ENCODE measurements at places on chromosomes 3 and 15.

DNA sequence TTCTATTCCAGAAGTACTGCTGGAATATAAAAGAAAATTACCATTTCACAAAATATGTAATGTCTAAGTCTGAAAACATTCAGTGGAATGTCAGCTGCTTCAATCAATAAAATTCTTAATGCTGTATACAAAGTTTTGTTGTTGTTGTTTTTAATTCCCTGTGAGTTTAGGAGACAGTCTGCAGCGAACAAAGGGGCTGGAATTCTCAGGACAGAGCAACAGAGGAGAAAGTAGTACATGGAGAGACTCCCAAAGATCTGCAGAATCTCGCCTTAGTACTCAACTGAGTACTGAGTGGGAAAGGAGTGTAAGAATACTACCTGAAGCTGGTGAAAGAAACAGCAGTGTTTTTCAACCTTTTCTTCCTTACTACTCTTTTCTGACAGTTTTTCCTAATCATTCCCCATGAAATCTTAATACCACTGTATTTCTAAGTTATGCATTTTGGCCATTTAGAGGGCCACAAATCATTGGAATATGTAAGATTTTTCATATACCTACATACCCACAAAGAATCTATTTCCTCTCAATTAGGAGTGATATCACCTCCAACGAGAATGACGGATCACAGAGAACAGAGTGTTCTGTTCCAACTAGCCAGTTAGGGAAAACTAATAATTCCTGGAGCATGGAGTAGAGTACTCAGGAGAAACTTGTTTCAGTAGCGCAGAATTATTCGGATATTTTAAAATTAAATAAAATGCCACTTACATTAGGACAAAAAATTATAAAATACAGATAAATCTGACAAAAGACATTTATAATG is 16.0 kb downstream of the ANKRD28 start:
- no peak for DNase-seq

DNA sequence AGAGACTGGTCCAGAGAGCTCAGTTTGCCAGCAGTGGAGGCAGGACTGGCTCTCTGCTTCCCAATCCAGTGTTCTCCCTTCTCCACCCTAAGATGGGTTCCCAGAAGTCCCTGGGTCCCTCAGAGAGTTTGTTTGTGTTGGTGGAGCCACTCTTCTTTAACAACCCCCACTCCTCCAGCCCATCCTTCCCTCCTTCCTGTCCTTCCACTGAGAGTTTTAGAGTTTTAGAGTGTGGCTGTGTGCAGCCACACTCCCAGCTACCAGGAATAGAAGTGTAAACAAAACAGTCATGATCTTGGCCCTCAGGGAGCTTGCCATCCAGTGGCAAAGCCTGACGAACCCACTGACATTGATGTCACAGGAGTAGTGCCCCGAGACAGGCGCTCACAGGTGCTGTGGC is 12.5 kb upstream of the FBLN2 start:
- DNase-seq = no peak

GRCh38 chr3:49456466-49456865 is 13.6 kb upstream of the DAG1 start:
- DNase-seq = no peak

GRCh38 chr3:146222204-146223046 is 28.5 kb downstream of the PLSCR4 start:
- no peak for DNase-seq

DNA sequence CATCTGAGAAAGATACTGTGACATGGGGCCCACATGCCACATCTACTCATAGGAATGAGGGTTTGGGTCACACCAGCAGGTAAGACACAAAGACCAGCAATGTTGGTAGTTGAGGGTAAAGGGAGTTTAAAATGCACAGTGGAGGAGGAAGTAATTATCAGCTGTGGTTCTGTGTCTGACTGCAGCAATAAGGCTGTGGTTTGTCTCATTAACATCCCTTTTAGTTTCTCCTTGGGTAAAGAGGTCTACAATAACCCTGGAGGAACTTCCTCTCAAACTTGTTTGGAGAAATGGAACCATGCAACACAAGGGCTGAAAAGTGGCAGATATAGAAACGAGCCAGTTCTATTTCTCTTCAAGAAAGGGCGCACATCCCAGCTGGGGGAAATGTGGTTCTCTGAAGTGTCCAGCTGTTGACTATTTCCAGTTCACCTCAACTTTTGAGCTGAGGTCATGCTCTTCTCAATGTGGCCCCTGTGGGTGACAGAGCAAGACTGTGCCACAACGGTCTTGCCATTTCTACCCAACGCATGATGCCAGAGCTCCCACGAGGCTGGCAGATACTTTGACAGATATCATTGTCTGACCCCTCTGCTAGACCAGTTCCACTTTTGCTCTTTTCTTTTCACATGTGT is 234.3 kb downstream of the SQOR start:
- DNase-seq = no peak

- DNase-seq = no peak
These were observed 41.9 kb downstream of the TIPARP start for GRCh38 chr3:156716105-156716862.

- no peak for DNase-seq
These were observed 5.5 kb downstream of the CCPG1 start for GRCh38 chr15:55402707-55403106.

DNA sequence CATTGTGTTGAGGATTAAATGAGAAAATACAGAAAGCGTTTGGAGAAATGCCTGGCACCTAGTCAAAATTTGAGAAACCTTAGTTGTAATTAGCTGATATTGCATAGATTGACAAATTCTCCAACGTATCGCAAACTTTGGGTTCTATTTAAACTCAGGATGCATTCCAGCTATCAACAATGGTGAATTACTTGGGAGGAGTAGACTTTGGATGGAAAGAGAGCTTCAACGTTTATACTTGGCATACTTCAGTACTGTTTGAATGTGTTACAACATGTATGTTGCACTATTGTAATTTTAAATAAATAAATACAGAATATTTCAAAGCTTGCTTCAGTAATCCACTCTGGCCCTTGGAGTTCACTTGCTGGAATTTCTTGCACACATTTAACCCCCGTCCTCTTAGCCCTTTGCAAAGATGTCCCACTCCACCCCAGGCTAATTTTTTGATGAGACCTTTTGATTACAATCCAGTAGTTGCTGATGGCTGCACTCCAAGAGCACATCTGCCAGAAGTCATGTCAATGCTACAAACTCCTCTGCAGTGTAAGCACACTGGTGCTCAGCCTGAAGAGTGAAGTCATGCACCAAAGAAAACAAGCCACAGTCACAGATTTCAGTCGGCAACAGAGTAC is 4.7 kb upstream of the DIS3L start:
- no peak for DNase-seq

DNA sequence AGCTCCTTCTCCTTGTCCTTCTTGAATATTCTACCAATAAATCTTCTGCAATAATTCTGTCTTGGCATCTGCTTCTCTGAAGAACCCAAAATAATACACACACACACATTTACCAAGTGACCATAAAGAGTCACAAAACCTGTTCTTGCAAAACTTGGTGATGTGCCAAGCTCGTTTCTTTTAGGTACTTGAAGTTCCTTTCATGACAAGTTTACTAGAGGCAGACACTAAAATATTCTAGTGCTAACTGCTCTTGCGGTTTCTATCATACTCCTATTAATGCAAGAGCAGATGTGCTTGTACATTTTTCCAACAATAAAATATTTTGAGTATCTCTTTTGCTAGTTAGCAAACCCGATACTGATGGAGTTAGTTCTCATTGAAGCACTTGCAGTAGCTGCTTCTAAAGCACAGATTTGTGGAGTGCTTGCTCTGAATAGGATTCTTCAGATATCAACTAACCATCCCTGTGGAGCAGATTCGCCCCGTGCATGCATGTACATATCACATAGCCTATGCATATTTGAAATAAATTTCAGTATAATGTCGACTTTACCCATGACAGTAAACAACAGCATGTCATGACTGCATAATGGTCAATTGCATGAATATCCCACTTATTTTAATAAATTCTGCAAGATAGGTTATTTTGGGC is 23.2 kb downstream of the HHLA2 start:
- DNase-seq = no peak

GRCh38 chr3:57464801-57465200 is 79.3 kb downstream of the DNAH12 start:
- no peak for DNase-seq

DNA sequence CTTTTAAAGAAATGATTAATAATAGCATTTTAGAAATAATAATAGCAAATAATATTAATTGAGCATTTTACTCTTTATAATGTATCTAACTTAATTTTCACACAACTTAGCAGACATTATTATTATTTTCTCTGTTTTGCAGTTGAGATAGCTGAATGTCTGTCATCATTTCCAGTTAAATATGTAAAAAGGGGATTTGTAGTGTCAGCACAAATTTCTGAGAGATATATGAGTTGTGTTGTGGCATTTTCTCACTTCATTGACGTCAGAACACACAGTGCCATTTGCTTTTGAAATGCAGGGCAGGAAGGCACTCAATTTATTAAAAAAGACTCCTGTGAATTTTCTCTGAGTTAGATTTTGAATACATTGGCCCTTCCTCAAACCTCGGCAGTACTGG is 111.0 kb downstream of the GRM7 start:
- DNase-seq = no peak

DNA sequence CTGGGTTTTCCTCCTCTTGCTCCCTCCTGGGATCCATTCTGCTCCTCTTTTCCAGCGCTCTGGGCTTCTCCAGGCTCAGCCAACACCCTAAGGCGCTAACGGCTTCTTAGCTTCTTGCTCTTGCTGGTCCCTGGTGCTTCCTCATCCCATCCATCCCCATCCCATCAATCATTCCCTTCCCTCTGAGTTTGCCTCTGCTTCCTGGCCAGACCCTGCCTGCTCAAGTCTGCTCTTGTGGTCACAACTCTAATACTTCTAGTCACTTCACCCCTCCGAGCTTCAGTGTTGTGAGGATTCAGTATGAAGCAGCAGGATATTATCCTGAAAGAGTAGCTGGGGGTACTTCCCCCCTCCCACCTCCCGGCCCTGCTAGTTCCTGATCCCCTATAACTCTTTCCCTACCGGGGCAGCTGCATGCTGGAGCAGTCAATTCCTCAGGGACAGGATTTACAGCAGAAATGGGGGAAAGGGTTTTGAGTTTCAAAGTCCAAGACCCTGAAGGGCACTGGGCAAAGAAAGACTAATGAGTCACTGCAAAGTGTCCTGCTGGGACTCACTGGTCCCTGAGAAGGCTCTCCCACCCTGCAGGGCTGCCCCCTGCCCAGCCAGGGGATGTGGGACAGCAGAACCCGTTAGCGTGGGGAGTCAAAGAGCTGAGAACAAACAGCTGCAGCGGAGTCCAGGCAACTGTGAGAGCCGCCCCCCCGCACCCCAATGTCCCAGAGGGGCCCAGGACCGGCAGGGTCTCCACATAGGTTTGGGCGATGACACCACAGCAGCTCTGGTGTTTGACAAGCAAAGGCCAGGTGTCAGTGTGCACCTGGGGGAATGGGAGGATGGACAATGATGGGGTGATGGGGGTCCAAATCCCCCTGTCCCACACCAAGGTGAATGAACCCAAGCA is 2.3 kb upstream of the SYNM start:
- DNase-seq = no peak
